NCI-H446 treated with DMSO at 0.1 percent for 48 hours (cell line): ENCODE measurements at places on chromosomes 13 and 19.

DNA sequence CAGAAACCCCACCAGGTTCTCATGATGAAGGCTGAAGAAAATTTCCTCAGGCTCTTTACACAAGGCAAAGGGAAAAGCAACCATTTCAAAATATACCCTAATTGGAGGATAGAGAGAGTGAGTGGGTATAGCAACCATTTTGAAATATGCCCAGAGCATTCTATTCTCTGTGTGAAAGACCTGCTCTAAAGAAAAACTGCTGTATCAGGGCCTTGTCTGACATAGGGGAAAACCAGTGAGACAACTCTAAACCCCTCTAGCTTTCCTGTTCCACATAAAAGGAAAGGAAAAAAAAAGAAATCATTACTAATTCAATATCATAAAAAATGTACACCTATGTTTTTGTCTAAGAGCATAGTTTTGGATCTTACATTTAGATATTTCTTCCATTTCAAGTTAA is 42.3 kb downstream of the TPTE2 start:
- no peak for DNase-seq

DNA sequence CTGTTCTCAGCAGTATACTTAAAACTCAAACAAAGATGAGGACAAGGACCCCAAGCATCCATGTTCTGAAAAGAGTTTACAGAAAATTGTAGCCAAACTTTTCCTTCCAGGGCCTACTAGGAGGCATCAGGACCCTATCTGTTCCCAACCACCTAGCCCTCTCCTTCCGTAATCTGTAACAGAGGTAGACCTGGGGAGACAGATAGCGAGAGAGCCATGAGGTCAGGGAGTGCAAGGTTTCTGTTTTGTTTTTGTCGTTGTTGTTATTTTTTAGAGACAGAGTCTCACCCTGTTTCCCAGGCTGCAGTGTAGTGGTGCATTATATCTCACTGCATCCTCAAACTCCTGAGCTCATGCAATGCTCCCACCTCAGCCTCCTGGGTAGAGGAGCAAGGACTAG is 83.9 kb upstream of the POSTN start:
- DNase-seq: no peak

DNA sequence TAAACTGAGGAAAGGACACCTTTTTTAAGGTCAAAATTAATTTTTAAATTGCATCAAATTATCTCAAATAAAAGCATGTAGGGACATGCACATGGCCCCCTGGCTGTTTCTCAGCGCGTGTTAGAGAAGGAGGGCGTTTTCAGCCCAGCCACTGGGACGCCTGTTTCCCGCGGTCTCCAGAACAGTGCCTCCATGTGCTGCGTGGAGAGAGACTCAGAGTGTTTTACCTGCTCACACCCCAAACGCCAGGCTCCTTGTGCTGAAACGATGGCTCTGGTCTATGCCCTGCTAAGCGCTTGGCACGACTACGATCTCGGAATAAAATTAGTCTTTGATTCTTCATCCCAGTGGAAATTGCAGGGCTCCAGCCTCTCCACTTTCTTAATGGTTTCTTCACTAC is 20.0 kb upstream of the SPACA7 start:
- DNase-seq: no peak

GRCh38 chr19:46718934-46719622 is 2.2 kb upstream of the PRKD2 start:
- no peak for DNase-seq

GRCh38 chr13:112943309-112944125 is 25.5 kb upstream of the MCF2L start:
- no peak for DNase-seq

DNA sequence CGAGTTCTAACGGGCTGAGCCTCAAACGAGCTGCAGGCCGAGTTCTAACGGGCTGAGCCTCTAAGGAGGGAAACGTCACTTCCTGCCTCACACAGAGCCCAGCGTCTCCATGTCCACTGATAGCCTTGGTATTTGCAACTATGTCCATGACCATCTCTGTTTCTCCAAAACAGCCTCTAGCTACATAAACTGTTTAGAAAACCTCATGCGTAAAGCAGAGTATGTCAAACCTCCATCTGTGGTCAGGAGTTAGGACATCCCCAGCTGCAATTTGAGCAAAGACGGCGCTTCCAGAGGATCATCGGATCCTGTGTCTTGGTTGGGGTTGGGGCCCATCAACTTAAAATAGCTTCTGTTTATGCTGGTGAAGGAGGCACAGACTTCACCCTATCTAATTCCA is 20.8 kb downstream of the RASA3 start:
- DNase-seq: no peak

DNA sequence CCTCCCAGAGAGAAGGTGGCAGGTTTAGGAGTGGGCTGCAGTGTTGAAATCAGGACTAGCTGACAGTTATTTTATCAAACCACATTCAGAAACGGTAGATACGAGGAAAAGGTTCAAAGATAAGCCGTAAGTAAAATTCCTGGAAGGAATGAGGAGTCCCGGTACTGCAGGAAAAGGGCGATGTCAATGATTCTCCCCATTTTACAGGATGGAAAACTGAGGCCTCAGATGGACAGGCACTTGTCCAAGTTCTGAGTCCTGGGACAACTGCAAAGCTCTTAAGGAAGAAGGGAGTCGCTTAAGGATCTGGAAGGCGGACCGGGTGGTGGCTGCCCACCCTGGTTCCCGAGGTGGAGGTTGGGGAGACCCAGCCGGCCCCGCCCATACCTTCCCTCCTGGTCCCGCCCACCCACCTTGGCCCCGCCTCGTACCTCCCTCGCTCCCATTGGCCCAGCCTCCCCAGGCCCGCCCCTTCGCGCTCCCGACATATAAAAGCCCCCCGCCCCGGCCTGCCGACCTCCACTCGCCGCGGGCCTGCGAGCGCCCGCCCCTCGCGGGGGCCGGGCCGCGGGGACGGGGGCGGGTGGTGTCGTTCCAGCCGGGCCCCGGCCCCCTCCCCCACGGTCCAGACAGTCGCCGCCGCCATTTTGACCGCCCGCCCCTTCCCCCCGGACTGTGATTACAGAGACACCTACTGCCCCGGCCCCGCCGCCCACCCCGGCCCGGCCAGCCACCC is 603 bp downstream of the RFX1 start:
- peak; percentile 54 for DNase-seq

GRCh38 chr19:3669082-3669946 is 31.0 kb downstream of the PIP5K1C start:
- DNase-seq: no peak

- no peak for DNase-seq
These were observed 23.4 kb upstream of the CEACAM21 start for GRCh38 chr19:41552558-41552957.

- DNase-seq: no peak
These were observed 103.6 kb upstream of the MYO16 start for GRCh38 chr13:108525827-108526226.

DNA sequence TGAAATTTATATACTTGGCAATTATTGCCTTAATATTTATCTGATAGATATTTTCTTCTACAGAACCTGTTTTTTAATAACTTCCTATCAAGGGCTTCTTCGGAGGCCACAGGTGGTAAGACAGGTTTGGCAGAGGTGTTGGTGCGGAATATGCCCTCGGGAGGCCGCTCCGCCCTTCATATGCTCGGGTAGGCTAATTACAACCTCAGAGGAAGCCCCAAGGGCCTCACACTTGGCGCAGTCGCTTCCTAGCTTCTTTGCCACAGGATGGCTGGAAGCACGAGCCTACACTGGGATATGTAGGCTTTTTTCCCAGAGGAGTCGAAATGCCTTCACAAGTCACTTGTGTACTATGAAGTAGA is 68.8 kb downstream of the LMO7 start:
- no peak for DNase-seq

GRCh38 chr19:17743874-17744580 is 7.2 kb upstream of the FCHO1 start:
- DNase-seq: no peak

DNA sequence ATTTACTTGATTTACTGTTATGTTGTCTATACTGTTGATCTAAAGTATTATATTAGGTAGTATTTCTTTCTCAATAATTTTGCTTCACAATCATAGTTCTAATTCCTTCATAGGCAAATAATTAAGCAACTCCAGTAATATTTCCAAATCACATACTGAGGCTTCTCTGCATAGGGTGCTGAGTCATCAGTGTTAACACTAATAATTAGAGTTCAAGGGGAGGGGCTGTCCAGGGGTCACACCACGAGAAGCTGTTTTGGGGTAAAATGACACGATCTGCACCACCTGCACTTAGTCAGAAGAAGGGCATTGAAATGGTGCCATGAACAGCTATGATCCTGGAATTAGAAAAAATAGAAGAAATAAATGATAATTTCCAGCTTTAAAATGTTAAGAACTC is 1230.9 kb upstream of the SLC10A2 start:
- no peak for DNase-seq

GRCh38 chr19:14480700-14481079 is 5.5 kb upstream of the PTGER1 start:
- no peak for DNase-seq

- peak; percentile 22 for DNase-seq
These were observed 157.7 kb downstream of the ZNF536 start for GRCh38 chr19:30529876-30530275.

DNA sequence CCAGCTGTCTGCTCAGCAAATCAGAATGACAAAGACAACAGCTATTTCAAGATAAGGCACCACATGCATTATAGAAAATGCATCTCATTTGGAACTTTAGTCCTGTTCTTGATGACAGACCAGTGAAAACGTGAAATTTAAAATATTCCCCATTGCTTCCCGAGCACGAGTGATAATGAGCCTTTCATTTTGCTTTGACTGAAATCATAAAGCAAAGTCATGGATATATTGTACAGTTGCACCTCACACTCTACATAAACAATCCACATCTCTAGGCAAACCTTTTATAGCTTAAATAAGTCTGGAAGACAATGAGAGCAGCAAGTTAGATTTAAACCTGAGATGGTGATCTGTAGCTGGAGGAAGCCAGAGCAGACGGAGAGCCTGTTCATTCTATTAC is 79.1 kb downstream of the FAM216B start:
- no peak for DNase-seq

- DNase-seq: no peak
These were observed 2.5 kb downstream of the LYL1 start for GRCh38 chr19:13100031-13100588.

- DNase-seq: no peak
These were observed 460.7 kb downstream of the GPC6 start for GRCh38 chr13:93687261-93687660.

GRCh38 chr13:82947191-82947621 is 935.1 kb downstream of the SLITRK1 start:
- no peak for DNase-seq

DNA sequence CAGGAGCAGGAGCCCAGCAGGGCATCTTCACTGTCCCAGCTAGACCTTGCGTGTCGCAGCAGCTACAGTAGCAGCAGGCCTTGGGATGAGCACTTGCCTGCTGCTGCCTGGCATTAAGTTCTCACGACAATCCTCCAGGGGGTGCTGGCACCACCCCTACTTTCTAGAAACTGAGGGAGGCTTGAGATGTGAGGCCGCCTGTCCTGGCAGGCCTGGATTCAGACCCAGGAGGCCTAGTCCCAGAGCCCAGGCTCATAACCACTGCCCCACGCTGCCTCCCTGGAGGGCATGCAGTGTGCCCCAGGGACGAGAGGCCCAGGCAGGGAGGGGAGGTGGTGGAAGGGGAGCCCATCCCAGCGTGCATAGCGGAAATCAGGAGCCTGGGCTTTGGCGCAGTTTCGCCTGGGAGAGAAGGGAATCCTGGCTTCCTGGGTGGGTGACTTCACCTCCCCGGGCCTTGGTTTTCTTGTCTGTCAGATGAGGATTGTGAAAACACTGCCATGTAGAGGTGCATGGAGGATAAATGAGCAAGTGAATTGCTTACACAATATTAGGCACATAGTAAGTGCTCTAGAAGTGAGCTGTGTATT is 26.1 kb downstream of the PPP5C start:
- peak; percentile 22 for DNase-seq

- DNase-seq: no peak
These were observed 11.5 kb downstream of the CCDC70 start for GRCh38 chr13:51873117-51873798.

DNA sequence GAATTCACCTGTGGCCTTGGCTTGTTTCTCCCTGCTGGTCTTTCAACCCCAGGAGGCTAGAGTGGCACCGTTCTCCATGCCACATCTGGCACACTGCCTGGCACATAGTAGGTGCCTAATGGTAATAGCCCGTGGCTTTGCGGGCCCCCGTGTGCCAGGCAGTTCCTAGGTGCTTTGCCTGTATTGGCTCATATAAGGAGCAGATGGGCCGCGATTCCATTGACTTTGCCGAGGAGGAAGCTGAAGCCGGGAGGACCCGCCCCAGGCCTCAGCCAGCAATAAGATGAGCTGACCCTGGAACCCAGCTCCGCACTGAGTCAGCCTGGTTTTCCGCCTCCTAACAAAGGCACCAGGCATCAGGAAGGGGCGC is 807 bp downstream of the PGLYRP1 start:
- no peak for DNase-seq

- no peak for DNase-seq
These were observed 352.7 kb upstream of the SGCG start for GRCh38 chr13:22828081-22828480.

GRCh38 chr13:71056581-71056980 is 810.4 kb downstream of the DACH1 start:
- no peak for DNase-seq

GRCh38 chr13:42329239-42329638 is 57.3 kb downstream of the AKAP11 start:
- no peak for DNase-seq

- DNase-seq: no peak
These were observed 19.9 kb downstream of the TPT1 start for GRCh38 chr13:45320876-45321629.

- DNase-seq: no peak
These were observed 1.2 kb downstream of the KPNA3 start for GRCh38 chr13:49791315-49791710.

GRCh38 chr19:38265213-38265861 is 964 bp downstream of the SPINT2 start:
- no peak for DNase-seq

DNA sequence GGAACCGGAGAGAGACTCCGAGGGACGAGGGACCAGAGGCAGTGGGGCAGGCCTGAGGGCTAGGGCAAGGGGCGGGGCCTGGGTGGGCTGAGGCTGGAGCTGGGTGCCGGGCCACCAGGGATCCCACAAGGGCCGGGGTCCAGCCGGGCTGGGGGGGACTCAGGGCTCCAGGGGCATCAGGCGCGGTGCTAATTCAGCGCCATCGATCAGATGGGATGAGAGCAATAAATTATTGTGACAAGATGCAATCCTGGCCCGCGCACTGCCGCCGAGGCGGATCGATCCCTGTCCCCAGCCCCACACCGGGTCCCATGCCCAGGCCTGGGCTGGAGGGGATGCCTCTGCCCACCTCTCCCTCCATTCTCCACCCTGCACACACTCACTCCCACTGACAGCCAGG is 5.7 kb downstream of the ERFL start:
- DNase-seq: no peak
